ENCODE measurements at places on chromosomes 16 and 17. TPM values are rescaled to one million over a fixed set of nuclear protein-coding genes. Genes with fewer than 3 reads are reported as not detected.

- DNase-seq: peak; percentile 64
Observed at GRCh38 chr17:2157081-2157480, 102.2 kb downstream of the HIC1 start.

Gene ABI3
- 0.19 TPM for total RNA-seq

Gene GLIS2
- 1.1 TPM for total RNA-seq

Gene TAOK1
- 42.5 TPM for total RNA-seq

DNA sequence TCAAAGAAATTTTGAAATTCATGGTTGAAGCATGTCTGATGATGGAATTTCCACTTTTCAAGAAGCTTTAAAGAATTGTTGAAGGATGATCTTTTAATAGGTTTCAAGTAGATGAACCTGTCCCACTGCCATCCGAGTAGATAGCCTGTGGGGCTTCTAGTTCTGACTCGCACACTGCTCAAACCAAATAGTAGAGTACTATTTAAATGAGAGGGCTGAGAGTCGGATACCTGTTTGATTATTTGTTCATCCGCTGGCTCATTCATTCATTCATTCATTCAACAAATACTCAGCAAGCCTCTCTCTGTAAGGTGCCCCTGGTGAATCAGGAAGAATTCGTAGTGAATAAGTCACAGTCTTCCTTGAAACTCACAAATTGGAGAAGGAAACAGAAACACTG, 108.2 kb upstream of the IRX5 start:
- no peak for DNase-seq

Gene TOM1L1
- total RNA-seq: 28.9 TPM

Gene ZNF771
- 19.7 TPM for total RNA-seq

DNA sequence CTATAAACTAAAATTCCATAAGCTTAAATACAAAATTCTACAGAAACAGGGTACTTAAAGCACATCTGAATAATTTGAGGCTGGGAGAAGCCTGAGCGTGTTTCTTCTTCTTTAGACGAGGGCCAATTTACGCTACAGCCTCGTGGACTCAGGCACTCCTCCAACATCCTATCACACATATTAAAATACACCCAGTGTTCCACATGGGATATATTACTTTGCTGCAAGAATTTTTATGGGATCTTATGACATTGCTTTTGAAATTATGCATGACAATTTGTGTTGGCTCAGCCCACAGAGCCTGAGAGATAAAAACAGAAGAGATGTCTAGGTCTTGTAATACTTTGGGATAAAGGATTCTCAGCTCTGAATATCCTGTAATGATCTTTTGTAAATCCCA, 3.5 kb upstream of the TANGO6 start:
- no peak for DNase-seq

Gene SDR42E2
- total RNA-seq: not detected

Gene PLXDC1
- 1.9 TPM for total RNA-seq

GRCh38 chr17:5644065-5644464, 59.8 kb upstream of the NLRP1 start:
- no peak for DNase-seq

- DNase-seq: peak; percentile 64
Observed at GRCh38 chr17:57739402-57740234, 5.5 kb downstream of the CCDC182 start.

GRCh38 chr16:88681709-88682451, 4.4 kb downstream of the SNAI3 start:
- DNase-seq: no peak

DNA sequence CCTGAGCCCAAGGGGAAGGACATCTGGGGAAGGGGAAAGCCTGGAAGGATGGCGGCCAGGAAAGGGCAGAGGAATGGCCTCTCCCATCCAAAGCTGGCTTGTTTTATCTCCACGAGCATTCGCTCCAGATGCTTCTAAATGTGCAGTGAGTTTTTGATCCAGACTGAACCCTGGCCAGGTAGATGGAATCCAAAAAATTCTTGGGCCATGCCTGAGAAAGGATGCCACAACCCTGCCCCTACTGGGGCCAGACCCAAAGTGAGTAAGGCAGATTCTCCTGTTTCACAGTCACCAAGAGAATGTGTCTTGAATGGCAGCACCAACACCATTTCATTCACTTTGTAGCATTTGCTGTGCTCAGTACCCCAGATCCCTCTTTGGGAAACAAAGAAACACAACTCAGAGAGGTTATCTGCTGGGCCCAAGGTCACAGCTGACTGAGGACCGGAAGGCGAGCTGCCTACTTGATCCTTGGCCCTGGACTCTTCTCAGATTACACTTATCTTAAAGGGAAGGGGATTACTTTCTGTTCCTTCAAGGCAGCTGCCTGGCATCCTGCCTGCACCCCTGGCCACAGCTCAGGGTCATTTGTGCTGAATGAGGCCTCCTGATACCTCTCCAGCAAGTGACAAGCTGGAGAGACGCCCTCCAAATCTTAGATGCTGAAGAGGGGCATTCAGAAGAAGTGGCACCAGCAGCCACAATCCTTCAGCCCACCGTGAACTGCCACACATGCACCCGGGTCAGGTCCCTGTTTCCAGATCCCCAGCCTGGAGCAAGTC, 3.6 kb downstream of the LRRC75A start:
- no peak for DNase-seq

- DNase-seq: no peak
Observed at GRCh38 chr16:68041783-68042182, 18.7 kb downstream of the DUS2 start.

Data from LHCN-M2 (cell line).